ENCODE measurements at places on chromosomes 1 and 21.

DNA sequence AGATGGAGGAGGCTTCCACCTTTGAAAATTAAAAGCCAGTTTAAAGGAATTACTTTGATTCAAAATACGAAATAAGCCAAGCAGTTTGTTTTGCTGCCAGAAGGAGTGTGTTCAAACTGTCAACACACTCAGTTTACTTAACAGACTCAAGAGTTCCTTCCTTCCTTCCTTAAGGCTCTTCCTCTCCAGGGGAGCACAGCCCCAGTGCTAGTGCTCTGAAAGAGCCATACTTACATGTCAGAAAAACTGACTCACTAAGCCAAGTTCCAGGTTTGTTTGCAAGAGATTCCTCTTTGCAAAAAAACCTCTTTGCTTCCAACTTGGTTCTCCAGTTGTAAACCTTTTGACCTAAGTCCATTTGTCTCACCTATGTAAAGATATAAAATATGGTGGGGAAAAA lies 14.3 kb downstream of the SETD4 start:
- DNase-seq: no peak

DNA sequence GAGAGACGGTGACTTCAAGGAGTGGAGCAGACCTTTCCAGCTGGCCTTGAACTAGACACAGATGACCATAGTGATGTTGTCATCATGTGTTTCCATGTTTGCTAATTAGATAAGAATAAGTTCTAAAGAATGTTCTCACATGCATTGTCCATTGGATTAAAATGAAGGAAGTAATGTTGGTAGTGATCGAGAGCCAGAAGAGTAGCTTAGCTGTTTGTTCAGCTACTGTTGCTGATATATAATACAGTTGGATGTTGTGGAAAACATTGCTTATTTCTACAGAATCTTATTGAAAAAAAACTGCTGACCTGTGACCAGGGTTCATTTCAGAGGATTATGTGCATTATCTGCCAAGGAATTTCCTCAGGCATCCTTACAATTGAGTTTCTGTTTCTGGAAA lies 249.1 kb upstream of the POGK start:
- no peak for DNase-seq

GRCh38 chr1:15732686-15733081 lies 3.4 kb upstream of the SLC25A34 start:
- no peak for DNase-seq

DNA sequence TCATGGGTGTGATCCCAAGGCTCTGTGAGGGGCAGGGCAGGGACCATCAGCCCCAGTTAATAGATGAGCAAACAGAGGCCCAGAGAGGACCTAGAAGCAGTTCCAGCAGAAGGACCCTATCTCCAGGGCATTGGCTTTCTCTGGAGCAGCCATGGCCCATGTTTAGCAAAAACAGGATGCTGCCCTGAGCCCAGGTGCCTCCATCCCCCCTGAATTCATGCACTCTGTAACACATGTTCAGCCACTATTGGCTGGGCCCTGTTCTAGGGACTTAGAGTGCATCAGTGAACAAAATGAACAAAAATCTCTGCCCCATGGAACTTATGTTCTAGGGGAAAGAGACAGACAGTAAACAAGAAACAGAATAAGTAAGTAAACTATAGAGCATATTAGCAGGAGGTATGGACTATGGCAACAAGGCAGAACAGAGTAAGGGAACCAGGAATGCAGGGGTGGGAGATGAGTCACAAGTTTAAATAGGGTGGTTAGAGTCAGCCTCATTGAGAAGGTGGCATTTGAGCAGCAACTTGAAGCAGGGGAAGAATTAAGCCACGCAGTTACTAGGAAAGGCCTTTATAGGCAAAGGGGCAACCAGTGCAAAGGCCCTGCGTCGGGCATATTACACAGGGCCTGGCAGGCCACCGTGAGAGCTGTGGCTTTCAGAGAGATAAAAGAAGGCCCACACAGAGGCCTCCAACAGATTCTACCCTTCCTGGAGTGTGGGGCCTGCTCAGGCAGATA lies 185.9 kb upstream of the EDN2 start:
- no peak for DNase-seq

- peak; percentile 33 for DNase-seq
Observed at GRCh38 chr1:167502719-167503462, 15.4 kb downstream of the CD247 start.

- peak; percentile 16 for DNase-seq
Observed at GRCh38 chr1:35807614-35808449, at the start of gene AGO4. AGO4 (plus strand) TSS chr1:35808016; CDS start chr1:35808417, 401 bp downstream.

DNA sequence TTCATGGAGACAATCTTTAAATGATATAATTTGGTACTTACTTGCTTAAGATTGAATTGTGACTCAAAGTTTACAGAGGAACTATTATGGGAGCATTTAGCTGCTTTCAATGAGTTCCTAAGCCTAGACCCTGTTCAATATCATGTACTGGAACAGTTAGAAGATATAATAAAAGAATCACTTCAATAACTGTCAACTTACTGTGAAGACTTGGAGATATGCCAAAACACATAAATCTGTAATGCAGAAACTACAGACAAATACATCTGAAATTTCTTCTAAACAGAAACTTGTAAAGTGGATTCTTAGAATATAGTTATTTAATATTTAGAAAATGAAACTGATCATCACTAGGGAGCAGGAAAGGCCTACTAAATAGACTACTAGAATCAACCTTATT lies 259.3 kb downstream of the HLX start:
- DNase-seq: no peak

GRCh38 chr1:6052543-6053205 lies 7.0 kb downstream of the KCNAB2 start:
- DNase-seq: peak; percentile 35

DNA sequence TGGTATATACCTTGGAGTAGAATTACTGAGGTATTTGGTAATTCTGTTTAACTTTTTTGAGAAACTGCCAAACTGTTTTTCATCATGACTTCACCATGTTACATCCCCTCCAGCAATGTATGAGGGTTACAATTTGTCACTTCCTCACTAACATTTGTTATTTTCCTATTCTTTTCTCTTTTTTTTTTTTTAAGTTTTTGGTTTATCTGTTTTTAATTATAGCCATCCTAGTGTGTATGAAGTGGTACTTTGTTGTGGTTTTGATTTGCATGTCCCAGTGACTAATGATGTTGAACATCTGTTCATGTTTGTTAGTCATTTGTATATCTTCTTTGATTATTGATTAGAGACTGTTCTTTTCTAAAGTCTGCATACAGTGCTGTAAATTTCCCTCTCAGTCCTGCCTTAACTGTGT lies 147.3 kb downstream of the HS2ST1 start:
- no peak for DNase-seq

- peak; percentile 51 for DNase-seq
Observed at GRCh38 chr1:40058453-40059337, 18.2 kb downstream of the CAP1 start.

DNA sequence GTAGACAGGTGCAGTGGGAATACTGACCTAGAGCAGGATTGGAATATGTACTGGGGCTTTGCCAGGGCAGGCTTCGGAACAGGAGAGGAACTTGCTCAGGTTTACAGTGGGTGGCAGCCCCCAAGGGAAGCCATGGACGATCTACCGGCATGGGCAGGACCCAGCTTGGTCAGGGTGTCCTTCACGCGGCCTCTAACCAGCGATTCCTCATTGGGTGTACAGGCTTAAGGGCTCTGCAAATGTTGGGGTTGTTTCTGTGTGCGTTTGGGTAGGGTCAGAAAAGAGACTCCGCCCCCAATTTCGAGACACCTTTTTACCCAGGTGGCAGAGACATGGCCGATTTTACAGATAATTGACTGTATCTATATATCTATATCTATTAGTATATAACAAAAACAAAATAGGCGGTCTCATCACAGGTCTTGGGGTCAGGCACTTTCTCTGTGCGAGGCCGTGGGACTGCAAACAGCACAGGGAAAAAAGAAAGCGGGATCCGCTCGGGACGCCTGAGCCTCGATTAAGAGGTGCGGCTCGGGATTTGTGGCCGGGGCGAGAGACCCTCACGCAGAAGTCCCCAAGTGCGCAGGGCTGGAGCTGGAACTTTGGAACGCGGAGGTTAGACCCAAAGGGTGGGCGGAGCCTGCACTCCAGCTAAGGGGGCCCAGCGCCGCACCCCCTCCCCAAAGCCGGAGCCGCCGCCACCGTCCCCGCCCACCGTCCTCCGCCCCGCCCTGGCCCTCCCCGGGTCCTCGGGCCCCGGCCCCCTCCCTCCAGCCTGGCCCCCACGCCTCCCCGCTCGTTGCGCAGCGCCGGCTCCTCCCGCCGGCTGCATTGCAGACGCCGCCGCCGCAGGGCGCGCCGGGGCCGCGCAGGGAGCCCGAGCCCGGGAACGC lies 67.5 kb upstream of the VAMP3 start:
- peak; percentile 47 for DNase-seq

DNA sequence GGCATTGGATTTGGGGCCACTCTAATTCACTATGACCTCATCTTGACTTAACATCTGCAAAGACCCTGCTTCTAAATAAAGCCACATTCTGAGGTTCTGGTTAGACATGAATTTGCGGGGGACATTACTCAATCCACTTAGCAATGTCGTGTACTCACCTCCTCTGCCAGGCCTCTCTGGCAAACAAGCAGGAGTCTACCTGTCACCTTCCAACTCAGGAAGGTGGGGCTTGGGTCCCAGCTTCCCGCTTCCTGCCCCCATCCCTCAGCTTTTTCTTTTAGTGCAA lies 177.8 kb downstream of the PSMG1 start:
- no peak for DNase-seq

DNA sequence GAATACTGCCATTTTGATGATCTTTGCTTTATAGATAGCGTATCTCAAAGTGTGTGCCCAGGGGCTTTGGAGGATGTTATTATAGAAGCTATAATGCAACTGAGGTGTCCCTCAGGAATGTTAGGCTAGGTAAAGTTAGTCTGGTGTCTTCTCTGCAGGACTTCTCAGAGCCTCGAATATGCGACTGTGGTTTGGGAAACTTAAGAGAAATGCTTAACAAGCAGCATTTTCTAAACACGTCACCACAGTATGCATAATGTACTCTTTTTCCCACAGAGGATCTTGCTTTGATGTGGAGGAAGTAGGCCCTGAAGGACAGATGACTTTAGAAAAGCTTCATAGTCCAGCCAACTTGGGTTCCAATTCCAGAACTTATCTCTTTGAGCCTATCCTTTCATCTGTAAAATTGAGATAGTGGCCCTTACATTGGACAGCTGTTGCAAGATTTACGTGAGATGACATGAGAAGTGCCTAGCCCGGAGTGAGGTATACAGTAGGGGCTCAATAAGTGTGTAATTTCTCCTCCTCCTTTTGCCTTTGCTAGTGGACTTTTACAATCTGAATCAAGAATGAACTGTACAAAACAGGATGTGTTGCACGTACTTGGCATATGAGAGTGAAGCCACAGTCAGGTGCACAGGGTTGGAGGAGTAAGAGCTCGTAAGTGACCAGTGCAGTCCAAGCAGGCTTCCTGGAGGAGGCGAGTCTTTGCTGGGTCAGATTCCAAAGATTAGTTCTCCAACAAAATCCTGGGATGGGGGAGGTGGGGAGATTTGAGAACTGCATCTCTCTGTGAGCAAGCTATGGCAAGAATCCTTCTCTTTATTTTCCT lies 29.7 kb upstream of the TRABD2B start:
- DNase-seq: no peak

GRCh38 chr1:40877698-40878097 lies 15.5 kb upstream of the CITED4 start:
- peak; percentile 43 for DNase-seq

DNA sequence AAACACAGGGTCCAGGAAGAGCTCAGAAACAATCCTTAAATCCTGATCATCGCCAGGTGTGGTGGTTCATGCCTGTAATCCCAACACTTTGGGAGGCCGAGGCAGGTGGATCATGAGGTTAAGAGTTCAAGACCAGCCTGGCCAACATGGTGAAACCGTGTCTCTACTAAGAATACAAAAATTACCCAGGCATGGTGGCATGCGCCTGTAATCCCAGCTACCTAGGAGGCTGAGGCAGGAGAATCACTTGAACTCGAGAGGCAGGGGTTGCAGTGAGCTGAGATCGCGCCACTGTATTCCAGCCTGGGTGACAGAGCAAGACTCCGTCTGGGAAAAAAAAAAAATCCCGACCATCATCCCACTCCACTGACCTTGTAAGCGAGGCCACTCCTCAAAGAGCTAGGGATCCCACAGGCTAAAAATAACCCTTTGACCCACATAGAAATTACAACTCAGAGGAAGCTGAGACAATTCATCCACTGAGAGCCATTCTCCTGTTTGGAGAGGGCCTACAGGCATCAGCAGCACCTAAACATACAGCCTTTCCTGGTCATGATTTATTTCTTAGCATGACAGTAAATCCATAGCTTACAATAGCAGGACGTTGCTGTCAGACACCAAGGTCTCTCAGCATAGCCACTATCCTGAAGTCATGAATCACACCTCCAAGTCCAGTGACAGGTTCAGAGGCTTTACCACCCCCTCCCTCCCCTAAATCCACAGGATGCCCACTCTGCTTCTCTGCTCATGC lies 66.7 kb downstream of the TGFBR3 start:
- no peak for DNase-seq

GRCh38 chr1:23601135-23601967 lies 42.0 kb upstream of the ID3 start:
- DNase-seq: no peak

DNA sequence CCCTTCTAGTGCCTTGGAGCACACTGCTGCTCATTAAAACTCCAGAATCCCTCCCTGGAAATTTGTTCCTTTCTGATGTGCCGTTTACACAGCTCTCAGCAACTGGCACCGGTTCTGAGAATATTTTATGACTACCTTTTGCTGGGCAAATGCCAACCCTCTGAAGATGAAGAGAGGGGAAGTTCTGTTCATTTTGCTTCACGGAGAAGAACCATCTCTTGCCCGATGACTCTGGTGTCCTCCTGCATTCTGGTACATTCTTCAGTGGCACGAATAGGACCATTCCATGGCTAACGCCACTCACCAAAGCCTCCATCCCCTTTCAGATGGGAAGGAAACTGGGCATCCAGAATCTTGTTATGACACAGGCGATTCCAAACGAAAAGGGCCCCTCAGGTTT lies 96.2 kb upstream of the SIM2 start:
- DNase-seq: no peak

GRCh38 chr1:188719735-188720134 lies 1757.9 kb downstream of the BRINP3 start:
- no peak for DNase-seq

DNA sequence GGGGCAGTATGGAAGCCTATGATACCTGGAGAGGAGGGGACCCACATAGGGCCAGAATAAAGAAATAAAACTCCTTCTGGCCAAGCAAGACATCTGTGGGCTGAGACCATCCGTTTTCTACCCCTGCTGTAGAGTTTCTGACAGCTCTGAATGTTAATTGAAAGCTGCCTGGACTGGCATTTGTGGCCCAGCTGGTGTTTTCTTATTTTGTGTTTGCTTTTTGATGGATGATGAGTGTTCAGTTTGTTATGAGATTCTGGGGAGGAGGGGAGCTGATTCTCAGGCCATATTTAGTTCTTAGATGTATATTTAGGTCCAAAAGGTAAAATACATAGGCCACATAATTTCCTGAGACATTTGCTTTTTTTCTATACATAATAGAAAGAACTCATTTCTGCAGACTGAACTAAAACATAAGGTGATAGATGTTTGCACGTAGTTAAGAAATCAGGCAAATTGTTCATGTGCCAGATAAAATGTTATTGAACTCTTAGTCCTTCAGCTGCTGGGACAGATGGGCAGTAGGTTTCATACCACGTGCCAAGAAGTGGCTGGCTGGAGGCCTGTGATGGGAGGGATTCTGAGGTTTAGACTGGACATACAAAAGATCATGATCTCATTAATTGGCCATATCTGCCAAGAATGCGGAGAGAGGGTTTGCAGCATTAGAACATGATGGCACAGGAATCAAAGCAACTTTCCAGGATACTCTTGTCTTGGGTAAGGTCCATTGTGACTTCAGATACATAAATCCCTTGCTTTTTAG lies 54.1 kb downstream of the DSCAM start:
- no peak for DNase-seq

Data from NCI-H526 (cell line).